ENCODE measurements at places on chromosomes 2 and 18. TPM values are rescaled to one million over a fixed set of nuclear protein-coding genes. Genes with fewer than 3 reads are reported as not detected.

Gene EGR4
- not detected for total RNA-seq

Gene SP3
- 93.2 TPM for total RNA-seq

Gene PRKAG3
- total RNA-seq = not detected

Gene TP53I3
- total RNA-seq = 42.7 TPM

Gene ERICH2
- total RNA-seq = not detected

Gene DNAJC5G
- total RNA-seq = not detected

Gene ATP6V1B1
- 0.68 TPM for total RNA-seq

Gene CCDC85A
- not detected for total RNA-seq

All from RPMI7951 (cell line).